Stimulated activated CD4-positive, alpha-beta T cell treated with anti-CD3 and anti-CD28 coated beads, Interleukin-1b, Interleukin-23, amount 100 ng/mL, for 4 hours (primary cell): ENCODE measurements at places on chromosomes 3 and 15.

DNA sequence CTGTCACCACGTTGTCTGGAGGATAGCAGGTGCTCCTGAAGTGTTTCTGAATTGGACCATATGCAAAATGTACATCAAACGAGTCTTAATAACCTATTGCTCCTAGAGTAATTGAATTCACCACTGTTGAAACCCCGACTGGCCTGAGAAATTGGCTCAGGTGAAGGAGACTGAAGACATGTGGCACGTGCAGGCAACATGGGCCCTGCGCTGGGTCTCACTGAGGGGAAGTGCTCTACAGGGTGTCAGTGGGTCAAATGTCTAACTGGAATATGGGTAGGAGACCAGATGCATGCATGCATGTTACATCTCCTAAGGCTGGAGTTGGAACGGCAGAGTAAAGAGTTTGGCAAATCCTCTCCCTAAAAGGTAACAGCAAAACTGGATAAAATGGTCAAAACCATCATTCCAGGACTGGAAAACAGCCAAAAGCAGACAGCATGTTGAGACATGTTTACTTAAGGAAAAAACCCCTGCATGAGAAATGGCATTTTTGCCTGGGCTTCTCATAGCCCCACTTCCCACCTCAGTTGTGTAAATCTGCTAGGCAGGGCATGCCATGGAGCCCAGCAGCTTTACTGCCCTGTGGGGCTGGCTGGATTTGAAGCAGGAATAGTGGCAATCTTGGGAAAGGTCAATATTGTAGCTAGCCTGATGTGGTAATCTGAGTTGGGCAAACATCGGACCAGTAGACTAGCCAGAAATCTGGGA lies 131.3 kb downstream of the TJP1 start:
- no peak for DNase-seq

- DNase-seq: no peak
These were observed 57.7 kb downstream of the MESD start for GRCh38 chr15:80931721-80932512.

GRCh38 chr3:166279636-166280035 lies 442.4 kb upstream of the BCHE start:
- DNase-seq: no peak

DNA sequence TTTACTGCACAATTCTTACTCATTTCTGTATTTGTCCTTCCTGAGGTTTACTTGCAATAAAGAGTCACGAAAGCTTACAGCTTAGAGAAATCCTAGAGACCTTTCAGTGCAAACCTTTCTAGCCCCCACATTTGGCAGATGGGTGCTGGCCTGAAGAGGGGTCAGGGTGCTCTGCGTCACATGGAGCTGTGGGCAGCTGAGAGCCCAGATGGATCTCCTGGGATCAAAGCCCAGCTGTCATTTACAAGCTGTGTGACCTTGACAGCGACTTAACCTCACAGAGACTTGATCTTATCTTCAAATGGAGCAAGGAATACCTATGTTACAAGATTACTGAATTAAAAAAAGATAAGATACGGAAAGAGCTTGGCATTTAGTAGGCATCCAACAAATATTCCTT lies 24.0 kb upstream of the RAF1 start:
- no peak for DNase-seq

GRCh38 chr15:68192804-68193486 lies 12.2 kb downstream of the CALML4 start:
- DNase-seq: no peak

DNA sequence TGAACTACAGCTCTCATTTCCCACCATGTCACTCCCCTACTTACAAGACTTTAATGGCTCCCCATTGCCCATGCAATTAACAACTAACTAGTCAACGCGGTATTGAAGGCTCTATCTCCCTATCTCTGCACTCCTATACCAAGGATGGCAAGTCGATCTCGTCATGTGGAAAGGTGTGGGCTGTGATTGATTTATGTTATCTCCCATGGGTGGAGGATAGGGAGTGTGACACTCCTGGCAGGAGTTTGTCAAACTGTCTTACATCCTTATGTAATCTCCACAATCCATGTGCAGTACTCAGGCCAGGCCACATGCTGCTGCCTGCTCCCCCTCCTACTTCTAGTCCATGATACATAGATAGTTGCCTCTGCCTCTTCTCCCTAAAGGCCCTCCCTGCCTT lies 3.2 kb upstream of the RORA start:
- DNase-seq: no peak

DNA sequence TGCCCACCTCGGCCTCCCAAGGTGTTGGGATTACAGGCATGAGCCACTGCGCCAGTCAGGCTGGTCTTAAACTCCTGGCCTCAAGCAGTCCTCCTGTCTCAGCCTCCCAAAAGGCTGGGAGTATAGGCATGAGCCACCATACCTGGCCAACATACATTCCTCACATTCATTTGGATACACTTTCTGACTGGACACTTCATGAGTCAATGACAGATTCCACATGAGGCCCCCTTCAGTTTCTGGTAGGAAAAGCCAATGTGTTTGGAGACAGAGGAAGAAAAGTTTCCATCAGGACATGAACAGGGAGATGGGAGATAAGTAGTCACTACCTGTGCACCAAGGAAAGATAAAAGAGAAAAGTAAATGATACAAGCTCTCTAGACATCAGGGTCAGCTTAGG lies 49.4 kb upstream of the GSK3B start:
- no peak for DNase-seq

GRCh38 chr3:170010498-170010897 lies 27.3 kb upstream of the GPR160 start:
- no peak for DNase-seq

DNA sequence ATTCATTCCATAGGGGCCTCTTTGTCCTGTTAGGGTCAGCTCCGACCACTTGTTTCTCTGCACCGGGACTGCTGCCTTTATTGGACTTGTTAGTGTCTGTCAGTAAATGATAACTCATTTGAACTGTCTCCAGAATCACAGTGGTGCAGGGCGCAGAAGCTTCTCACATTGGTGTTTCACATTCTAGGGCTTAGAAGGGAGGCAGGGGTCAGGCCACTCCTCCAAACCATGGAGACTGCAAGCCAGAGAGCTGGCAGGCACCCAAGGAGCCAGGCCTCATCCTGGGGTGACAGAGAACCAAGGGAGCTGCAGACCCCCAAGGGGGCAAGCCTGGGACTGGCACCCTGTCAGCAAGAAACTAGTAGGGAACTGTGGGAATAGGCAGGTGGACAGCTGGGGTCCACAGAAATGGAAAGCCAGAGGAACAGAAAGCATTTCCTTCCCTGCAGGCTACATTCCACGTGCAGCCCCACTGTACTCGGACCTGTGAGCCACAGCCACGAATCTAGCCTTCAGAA lies 49.1 kb downstream of the CCNL1 start:
- DNase-seq: no peak

GRCh38 chr15:90015294-90015693 lies 14.2 kb downstream of the ZNF710 start:
- DNase-seq: no peak

DNA sequence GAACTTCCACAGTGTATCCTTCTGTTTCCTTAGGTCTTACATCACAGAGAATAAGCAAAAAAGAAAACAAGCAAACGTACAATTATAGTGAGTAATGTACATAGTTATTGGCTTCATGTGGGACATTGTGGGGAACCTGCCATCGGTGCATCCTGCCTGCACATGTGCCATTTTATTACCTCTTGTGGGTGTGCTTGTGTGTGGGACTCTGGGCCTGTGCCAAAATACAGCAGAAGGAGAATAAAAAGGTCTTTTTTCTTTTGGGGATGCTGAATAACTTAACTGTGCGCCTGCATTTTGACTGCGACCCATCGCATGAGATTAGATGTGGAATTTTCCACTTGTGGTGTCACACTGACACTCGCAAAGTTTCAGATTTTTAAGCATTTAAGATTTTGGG lies 169.6 kb upstream of the DCBLD2 start:
- no peak for DNase-seq

- peak; percentile 43 for DNase-seq
These were observed 1.1 kb downstream of the SLCO3A1 start for GRCh38 chr15:91854639-91854990.

GRCh38 chr3:10281951-10282350 lies 10.8 kb downstream of the GHRL start:
- no peak for DNase-seq

GRCh38 chr15:64717735-64718495 lies 57.5 kb downstream of the RBPMS2 start:
- no peak for DNase-seq

DNA sequence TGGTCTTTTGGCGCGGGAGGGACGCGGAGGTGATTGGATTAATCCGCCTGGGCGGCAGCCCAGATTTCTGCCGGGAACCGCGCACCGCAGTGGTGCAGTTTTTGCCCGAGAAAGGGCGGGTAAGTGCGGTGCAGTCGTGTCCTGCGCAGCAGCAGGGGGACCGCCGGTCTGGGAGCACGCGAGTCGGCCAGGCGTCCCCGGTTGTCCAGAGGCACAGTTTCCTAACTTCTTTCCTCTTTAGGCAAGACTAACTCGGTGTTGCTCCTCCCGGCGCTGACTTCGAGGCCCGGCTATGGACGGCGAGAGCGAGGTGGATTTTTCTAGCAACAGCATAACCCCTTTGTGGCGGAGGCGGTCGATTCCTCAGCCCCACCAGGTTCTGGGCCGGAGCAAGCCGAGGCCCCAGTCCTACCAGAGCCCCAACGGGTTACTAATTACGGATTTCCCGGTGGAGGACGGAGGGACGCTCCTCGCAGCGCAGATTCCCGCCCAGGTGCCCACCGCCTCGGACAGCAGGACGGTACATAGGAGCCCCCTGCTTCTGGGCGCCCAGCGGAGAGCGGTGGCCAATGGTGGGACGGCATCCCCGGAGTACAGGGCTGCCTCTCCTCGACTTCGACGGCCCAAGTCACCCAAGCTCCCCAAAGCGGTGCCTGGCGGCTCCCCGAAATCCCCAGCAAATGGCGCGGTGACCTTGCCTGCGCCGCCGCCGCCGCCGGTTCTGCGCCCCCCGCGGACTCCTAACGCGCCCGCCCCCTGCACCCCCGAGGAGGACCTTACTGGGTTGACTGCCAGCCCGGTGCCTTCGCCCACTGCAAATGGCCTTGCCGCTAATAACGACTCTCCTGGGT lies 736 bp downstream of the ARHGEF26 start:
- DNase-seq: peak; percentile 7

DNA sequence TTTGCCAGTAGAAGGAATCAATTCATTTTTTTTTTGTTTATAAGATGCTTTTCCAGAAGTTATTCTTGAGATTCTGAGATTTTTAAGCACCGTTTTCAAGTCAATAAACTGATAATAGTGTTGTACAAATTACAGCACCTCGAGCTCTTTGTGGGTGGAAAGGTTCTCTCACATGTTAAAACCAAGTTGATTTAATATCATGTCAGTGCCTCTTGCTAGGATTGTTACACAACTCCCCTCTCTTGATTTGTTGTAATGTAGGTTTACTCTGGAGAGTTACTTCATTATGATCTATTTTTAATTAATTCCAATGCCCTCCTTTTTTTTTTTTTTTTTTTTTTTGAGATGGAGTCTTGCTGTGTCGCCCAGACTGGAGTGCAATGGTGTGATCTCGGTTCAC lies 25.8 kb upstream of the UBXN7 start:
- DNase-seq: no peak
